ENCODE measurements at places on chromosomes 2 and 18.

DNA sequence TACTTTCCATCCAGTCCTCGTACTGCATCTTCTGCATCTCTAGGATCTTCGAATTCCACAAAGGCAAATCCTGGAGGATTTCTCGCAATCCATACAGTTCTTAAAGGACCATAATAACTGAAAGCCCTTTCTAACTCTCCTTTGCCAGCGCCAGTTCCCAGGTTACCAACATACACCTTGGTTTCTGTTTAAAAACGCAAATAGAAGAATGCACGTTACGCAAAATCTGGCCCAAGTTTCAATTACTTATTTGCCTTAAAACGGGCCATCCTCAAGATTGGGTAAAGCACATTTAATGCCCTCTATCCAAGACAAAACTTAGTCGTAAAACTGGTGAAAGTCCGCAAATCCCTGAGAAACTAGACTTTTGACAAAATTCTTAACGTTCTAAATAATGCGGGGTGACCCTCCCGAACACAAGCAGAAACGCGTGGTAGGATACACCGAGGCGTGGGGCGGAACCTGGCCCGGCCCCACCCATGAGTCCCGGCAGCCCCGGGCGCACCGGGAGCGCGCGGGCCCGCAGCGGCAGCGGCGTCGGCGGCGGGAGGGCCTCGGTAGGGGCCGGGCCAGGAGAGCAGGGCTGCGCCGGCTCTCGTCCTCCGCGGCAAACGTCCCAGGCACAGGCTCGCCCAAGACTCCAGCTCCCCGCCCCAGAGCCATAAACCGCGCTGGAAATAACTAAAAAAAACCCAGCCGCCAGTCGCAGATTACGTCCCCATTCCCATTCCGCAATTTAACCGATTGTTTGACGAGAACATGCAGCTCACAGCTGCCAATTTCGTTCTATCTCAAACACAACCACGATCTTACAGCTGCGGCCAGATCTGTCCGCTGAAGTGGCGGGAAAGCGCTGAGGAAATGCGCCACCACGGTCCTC, 910 bp downstream of the SRSF7 start:
- DNase-seq: peak; percentile 83

DNA sequence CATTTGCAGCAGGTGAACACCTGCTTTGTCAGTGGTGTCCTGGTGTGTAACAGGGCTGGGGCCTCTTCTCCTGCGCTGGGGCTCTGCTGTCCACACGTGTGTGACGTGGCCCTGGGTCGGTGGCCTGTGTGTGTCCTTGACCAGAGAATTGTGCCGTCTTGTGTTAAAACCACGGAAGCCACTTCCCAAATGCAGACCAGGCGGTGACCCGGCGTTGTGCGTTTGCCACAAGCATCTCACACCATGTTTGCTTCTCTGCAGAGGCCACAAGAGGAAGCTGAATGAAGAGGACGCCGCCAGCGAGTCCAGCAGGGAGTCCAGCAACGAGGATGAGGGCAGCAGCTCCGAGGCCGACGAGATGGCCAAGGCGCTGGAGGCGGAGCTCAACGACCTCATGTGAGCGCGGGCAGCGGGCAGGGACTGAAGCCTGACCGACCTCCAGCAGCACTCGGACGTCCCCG, 44.3 kb upstream of the KCNG2 start:
- DNase-seq: peak; percentile 70

DNA sequence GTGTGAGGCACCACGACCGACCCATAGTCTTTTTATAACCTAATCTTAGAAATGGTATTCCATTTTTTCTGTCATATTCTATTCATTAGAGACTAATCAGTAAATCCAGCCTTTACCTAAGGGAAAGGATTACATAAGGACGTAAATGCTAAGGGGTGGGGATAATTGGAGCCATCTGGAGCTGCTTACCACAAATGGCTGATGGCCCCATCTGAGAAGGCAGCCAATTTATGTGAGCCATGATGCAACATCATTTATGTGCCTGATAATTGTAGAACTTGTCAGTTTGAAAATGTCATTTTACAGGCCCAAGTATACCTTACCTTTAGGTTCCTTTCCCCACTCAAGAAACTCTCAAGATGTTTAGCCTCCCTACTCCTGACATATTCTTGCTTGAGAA, 44.0 kb downstream of the ARHGEF33 start:
- DNase-seq: no peak

GRCh38 chr18:30920351-30920750, 122.2 kb downstream of the DSC3 start:
- DNase-seq: no peak

GRCh38 chr2:162710287-162710890, 128.2 kb downstream of the KCNH7 start:
- DNase-seq: no peak

GRCh38 chr2:5144159-5144558, 548.0 kb upstream of the SOX11 start:
- no peak for DNase-seq

- peak; percentile 72 for DNase-seq
These were observed 42.4 kb downstream of the CTIF start for GRCh38 chr18:48581206-48581605.

- DNase-seq: no peak
These were observed 22.6 kb upstream of the BCL2 start for GRCh38 chr18:63342206-63342605.

DNA sequence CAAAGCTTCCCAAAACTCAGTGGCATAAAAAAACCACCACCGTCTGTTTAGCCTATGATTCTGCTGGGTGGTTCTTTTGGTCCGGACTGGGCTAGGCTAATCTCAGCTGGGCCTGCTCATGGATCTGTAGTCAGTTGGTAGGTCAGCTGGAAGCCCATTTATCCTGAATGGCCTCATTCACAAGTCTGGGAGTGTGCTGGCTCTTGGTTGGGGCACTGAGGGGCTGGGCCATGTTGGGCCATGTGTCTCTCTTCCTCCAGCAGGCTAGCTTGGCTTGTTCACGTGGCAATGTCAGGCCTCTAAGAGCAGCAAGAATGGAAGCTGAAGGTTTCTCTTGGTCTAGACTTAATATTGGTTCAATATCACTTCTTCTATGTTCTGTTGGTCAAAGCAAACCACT, 95.7 kb upstream of the HS6ST1 start:
- DNase-seq: peak; percentile 61

- no peak for DNase-seq
These were observed 48.3 kb upstream of the CAVIN2 start for GRCh38 chr2:191895195-191895594.

- no peak for DNase-seq
These were observed 516.7 kb downstream of the KCNJ3 start for GRCh38 chr2:155215037-155215707.

GRCh38 chr2:95334916-95335641, 37.9 kb downstream of the KCNIP3 start:
- no peak for DNase-seq

Data from posterior vena cava (tissue), 2 donors.